ENCODE measurements at places on chromosomes 7 and 10.

DNA sequence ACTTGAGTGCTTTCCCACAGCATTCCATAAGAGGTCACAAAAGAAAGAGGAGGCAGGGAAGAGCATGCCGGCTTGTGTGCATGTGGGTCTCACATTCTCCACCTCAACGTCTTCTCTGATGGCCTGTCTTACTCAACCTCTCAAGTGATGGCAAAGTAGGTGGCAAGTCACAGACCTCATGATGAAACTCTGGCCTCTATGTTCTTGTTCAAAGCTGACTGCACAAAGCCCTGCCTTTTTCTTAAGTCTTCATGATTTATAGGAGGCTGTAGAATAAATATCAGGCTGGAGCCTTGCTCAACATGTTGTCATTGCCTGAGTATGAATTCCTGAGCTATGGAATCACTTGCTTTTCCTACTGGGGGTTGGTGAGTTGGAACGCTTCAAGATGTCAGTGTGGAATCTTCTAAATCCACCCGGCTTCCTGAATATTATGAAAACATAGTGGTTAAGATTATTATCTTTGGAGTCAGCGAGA is 213.6 kb upstream of the INHBA start:
- no peak for DNase-seq

DNA sequence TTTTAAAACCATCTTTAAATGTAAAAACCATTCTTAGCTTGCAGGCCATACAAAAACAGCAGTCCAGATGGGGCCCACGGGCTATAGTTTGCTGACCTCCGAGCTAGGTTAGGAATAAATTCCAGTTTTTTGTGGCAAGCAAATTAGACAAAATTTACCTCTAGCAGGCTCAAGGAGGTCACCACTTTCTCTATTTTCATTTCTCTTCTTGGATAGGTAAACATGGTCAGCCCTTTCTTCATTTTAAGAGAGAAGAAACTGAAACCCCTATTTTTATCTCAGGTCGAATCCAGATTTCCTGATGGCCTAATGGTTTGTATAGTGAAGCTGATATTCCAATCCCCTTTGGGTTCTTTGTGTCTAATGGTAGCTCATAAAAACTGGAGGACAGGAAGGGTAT is 10.7 kb downstream of the IKZF5 start:
- no peak for DNase-seq

- no peak for DNase-seq
Observed at GRCh38 chr10:104809288-104810090, 168.4 kb downstream of the SORCS3 start.

DNA sequence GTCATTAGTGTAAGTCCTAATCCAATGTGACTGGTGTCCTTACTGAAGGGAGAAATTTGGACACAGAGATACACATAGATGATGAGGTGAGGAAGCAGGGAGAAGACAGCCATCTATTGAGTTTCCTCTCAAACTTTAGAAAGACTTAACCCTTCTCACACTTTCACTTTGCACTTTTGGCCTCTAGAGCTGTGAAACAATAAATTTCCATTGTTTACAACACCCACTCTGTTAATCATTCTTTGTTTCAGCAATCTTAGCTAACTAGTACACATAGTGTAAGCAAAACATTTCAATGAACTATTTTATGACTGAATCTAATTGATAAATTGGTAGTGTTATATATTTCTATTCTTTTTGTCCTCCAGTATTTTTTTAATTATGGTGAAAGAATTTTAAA is 1092.8 kb upstream of the POT1 start:
- no peak for DNase-seq

GRCh38 chr7:111256391-111256790 is 165.5 kb downstream of the LRRN3 start:
- DNase-seq: no peak

GRCh38 chr7:20798081-20798693 is 11.5 kb upstream of the SP8 start:
- DNase-seq: no peak

GRCh38 chr7:43891069-43891955 is 15.1 kb downstream of the URGCP start:
- DNase-seq: no peak

DNA sequence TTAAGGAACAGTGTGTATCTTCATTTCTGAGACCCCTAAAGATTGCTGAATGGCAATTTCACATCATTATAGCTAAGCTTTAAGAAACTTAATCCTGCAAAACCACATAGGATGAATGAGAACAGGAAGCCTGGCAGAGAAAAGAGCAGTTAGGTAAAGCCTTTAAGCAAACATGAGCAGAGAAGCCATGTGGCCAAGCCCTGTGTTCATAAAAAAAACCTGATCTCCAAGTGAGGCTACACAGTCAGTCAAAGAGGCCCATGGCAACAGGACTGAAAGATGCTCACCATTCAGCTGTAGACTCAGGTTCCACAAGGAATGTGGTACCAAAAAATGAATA is 9.3 kb downstream of the LIPA start:
- DNase-seq: no peak

DNA sequence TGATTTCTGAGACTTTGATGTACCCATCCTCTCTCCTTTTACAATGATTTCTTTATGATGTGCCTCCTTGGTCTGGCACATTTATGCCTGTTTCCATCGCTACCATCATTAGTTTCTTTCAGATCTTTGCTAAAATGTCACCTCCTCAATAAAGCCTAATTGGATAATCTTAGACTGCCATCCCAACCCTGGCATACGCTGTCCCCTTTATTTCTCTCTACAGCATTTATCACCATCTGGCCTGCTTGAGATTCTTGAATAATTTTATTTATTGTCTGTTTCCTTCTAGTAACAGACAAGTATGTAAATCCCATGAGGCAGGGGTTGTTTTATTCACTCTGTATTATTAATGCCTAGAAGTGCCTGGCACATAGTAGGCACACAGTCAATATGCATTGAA is 6.7 kb upstream of the DNTT start:
- DNase-seq: no peak

DNA sequence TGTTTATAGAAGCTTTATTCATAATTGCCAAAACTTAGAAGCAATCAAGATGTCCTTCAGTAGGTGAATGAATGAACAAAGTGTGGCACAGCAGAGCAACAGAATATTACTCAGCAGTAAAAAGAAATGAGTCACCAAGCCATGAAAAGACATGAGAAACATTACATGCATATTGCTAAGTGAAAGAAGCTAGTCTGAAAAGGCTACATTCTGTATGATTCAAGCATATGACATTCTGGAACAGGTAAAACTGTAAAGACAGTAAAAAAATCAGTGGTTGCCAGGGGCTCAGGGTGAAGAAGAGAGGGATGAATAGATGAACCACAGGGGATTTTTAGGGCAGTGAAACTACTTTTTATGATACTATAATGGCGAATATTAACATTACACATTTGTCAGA is 80.9 kb upstream of the APBB1IP start:
- DNase-seq: no peak

DNA sequence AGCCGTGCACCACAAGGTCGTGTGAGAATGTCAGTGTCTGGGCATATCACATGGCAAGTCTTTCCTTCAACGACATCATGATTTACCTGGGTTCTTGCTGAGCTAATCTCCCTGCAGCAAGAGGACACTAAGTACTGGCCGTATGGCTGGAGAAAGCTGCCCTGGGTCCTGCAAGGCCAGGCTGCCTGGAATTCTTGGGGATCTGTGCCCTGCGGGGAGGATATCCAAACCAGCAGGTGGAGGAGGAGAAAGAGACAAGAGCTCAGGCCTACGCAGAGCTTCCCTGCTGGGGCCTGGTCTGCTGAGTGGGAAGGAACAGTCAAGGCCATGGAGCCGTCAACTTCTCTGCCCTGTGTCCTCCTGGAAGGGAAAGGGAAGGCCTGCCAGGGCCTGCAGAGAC is 552.6 kb downstream of the LRMDA start:
- DNase-seq: no peak

- DNase-seq: no peak
Observed at GRCh38 chr7:4202954-4203353, 479.1 kb upstream of the FOXK1 start.

- no peak for DNase-seq
Observed at GRCh38 chr7:114979388-114979787, 57.5 kb downstream of the MDFIC start.

DNA sequence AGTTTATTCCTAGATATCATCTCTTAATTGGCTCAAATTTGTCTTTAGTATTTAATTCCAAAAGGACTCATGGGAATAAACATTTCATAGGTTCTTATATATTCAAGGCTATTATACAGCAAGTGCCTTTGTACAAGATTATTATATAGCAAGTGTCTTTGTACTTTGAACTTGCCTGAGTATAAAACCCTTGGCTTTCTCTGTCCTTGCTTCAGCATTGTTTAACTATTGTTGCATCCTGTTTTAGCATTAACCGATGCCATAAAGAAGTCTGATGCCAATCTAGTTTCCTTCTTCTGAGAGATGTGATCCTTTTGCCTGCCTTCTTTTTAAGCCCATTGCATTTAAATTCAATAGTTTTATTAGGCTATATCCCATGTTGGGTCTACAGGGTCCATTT is 270.0 kb downstream of the NEBL start:
- no peak for DNase-seq

DNA sequence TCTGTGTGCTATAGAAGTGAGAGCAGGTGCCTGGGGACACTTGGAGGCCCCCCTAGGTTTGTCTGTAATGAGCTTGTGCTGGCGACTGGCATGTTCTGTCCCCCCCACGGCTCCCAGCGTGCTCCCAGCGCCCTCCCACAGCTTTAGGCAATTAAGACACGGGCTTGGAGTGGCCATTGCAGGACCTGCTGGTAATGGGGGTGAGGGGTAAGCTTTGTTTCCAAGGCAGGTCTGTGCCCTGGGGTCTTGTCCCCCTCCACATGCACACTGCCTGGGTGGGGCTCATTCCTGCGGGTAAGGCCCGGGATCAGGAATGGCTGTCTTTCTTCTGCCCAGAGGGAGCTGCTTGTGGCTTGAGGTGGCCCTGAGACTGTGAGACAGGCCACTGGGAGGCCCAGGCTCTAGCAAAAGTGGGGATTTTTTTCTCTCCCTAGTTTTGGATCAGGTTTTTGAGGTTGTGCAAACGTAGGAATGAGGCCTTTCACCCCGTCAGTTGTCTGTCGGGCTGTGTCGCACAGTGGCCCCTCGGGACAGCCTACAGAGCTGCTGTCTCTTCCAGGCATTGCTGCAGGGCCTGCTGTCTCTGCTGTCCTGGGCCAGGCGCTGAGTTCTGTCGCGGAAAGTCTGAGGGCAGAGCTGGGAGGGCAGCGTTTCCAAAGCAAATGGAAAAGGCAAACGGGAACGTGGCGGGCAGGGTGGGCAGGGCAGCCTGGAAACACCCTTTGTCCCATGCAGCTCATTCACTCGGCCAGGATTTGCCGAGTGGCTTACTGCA is 107.4 kb downstream of the LHPP start:
- no peak for DNase-seq

- DNase-seq: no peak
Observed at GRCh38 chr10:123445261-123445775, 220.8 kb upstream of the GPR26 start.

DNA sequence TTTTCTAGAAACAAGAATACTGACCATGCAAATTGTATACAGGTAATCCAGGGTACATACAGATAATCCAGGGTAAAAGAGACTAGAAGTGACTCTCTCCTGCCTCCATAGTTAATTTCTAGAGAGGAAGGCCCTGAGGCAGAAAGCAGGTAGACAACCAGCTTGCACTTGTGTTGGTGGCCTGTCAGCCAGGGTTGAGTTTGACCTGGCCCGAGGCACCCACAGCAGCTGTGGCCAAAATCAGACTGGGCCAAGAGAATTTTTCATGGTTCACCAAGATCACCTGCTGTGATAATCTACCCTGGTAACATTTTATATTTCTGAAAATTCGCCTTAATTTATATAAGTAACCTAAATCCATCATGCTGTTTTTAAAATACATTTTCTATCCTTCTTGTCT is 386.5 kb upstream of the ETV1 start:
- no peak for DNase-seq

DNA sequence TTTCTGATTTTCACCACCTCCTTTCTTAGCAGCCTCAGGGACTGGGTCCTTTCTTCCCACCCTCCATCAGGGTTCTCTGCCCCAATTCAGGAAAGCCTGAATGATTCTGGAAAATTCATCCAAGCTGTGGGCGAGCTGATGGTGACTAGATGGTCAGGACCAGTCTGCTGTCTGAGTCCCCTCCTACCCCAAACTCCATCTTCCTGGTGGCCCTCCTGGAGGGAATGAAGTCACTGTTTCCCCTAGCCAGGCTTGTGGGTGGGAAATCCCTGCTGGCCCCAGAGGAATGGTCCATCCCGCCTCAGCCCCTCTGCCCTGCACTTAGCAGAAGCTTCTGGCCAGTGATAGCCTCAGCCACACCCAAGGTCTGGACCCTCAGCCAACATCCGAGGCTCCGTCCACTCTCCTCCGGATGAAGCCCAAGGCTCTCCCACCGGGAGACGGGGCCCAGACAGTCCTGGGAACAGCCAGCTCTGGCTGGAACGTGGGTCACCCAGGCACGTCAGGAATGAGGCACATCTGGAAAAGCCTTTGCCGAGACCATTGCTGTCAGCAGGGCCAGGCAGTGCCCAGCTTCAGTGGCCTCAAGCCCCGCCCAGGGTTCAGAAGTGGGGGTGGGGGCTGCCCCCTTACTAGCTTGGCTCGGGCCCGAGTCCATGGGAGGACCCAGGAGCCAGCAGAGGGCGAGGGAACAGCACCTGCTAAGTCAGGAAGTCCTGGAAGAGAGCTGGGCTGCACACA is 4.0 kb upstream of the AQP1 start:
- DNase-seq: no peak

GRCh38 chr10:48658243-48658974 is 26.3 kb upstream of the WDFY4 start:
- peak; percentile 36 for DNase-seq

DNA sequence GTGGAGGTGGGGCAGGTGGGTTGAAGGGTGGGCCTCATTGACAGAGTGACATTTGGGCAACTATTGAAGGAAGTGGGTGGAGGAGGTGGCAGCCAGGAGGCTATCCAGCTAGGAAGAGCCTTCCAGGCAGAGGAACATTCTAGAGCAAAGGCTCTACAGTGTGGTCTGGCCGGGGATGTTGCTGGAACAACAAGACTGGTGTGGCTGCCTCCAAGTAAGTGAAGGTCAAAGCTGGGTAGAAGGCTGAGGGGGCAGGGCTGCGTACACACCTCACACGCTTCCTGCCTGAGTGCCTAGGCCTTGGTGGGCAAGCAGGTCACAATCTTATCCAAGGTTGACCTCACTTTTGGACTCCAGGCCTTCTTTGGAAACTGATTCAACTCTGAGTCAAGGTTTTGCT is 6.6 kb downstream of the CPA1 start:
- DNase-seq: no peak

- DNase-seq: no peak
Observed at GRCh38 chr7:143048827-143049226, 3.3 kb upstream of the OR6V1 start.

DNA sequence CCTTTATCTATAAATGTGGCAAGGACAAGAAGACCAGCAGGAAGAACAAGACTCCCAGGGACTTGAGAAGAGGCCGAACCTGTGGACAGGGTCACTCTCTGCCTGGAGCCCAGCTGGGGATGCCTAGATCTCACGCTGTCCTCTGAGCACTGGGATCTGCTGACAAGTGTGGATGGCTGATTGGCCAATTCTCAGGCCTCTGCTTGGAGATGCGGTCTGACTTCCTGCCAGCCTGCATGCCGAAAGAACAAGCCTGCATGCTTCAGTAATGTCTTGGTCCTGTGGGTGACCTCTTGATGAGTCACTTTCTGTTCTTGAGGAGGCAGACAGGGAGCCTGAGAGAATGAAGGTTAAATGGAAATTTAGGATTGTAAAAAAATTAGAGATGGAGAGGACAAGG is 84.7 kb downstream of the TMEM178B start:
- DNase-seq: no peak

GRCh38 chr10:60144099-60144498 is 237.7 kb upstream of the CCDC6 start:
- DNase-seq: no peak
